ENCODE measurements at places on chromosomes 1 and 21.

- no peak for DNase-seq
Measured at GRCh38 chr1:13860031-13860430, 160.0 kb downstream of the PRDM2 start.

DNA sequence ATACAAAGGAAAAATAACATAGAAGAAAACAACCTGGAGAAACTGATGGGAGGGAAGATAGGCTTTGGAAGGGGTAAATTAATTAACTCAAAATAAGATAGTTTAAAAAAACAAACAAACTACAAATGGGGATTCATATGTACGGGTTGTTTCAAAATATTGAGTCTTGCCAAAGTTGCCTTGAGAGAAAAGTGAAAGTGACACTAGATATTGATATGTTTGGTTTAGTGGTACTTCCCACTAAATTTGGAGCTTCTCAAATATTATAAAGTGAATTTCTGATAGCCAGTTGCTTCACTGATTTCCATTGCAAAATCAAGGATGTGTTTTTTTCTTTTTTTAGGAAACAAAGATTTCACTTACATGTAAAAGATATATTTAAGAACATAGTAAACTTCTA lies 149.5 kb upstream of the RUNX1 start:
- no peak for DNase-seq

DNA sequence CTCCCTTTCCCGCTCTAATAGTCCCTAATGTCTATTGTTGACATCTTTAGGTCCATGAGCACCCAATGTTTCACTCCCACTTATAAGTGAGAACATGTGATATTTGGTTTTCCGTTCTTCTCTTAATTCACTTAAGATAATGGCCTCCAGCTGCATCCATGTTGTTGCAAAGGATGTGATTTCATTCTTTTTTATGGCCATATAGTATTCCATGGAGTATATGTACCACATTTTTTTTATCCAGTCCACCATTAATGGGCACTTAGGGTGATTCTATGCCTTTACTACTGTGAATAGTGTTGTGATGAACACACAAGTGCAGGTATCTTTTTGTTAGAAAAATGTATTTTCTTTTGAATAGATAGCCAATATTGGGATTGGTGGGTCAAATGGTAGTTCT lies 126.0 kb upstream of the RAB3GAP2 start:
- no peak for DNase-seq

DNA sequence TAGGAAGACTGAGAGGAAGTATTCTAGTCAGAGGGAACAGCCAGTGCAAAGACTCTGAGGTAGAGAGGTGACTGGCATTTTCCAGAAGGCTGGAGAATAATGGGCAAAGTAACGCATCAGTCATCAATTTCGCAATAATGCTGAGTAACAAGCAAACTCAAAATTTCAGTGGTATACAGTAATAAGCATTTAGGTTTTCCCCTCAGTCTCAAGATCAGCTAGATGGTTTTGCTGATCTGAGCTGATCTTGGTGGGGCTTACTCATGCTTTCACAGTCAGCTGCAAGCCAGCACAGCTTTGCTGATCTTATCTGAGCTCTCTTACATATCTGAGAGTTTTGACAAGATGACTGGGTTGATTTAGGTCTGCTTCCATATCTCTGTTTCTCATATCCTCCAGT lies 108.7 kb downstream of the TSEN15 start:
- DNase-seq: no peak

DNA sequence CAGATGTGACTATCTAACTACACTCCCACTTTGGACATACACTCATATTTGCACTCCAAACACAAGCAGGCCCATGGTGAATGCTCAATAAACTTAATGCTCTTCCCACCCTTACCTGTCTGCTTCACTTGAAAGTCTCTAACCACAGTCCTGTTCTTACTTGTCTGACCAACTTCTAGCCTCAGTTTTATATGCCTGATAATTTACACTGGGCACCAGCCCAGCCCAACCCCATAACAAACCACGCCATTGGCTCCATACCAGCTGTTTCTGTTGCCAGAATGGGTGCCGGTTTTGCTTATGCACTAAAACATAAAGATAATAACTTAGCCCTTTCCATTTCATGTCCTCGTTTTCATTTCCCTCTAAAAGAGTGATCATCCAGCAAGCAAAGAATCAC lies 395.4 kb downstream of the NTNG1 start:
- DNase-seq: no peak

GRCh38 chr1:185104083-185104482 lies 52.7 kb downstream of the TRMT1L start:
- no peak for DNase-seq
